ENCODE measurements at places on chromosomes 12 and 14.
A peak's percentile ranks its signal among the peaks of the same experiment; 100 is the strongest.

GRCh38 chr12:120584343-120585149 is 3.3 kb upstream of the POP5 start:
- peak; percentile 59 for DNase-seq

DNA sequence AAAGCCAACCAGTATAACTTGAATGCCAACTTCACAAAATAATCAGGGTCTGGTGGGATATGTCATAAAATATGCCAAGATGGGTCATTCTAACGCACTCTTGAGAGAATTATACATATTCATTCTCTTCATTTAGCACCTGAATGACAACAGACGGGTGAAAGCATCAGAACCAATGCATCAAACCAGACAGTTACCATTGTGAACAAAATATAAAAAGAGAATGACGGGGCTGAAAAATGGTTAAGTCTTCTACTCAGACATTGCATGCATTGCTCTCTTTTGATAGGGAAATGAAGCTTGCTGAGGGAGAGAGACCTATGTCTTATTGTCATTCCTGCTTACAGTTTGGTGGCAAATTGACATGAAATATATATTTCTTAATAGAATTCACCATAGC is 702.1 kb downstream of the NOVA1 start:
- no peak for DNase-seq

- no peak for DNase-seq
Observed at GRCh38 chr12:113838896-113839295, 127.2 kb downstream of the RBM19 start.

GRCh38 chr12:123232472-123232806 is 502 bp downstream of the MPHOSPH9 start:
- DNase-seq = no peak

- DNase-seq = no peak
Observed at GRCh38 chr12:68332728-68333630, 817 bp upstream of the MDM1 start.

DNA sequence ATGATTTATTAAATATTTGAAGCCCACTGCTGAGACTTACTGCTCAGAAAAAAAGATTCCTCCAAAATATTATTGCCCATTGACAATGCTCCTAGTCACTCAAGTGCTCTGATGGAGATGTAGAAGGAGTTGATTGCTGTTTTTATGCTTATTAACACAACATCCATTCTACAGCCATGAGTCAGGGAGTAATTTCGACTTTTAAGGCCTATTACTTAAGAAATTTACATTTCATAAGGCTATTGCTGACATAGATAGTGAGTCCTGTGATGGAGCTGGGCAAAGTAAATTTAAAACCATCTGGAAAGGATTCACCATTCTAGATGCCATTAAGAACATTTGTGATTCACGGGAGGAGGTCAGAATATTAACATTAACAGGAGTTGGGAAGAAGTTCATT is 5.2 kb downstream of the KCNJ8 start:
- no peak for DNase-seq

- no peak for DNase-seq
Observed at GRCh38 chr14:77124345-77125280, 17.0 kb downstream of the ZDHHC22 start.

DNA sequence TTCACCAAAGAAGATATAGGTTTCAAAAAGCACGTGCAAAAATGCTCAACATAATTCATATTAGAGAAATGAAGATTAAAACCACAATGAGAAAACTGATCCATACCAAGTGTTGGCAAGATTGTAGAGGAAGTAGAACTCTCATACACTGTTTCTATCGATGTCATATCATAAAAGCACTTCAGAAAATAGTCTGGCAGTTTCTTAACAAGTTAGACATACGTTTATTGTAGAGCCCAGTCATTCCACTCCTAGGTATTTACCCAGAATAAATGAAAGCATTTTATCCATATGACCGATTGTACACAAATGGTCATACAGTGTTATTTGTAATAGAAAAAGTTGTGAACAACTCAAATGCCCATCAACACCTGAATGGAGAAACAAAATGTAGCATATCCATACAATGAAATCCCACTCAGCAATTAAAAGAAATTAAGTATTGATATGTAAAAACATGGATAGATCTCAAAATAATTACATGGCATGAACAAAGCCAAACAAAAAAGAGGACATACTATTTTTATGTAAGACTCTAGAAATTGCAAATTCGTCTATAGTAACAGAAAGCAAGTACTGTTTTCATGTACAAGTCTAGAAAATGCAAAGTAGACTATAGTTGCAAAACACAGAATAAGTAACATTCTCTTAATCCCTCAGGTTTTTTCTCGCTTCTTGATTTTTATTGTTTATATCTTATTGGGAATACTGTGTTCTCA is 41.0 kb downstream of the USP15 start:
- DNase-seq = no peak

- no peak for DNase-seq
Observed at GRCh38 chr14:89616425-89616824, 199.4 kb upstream of the FOXN3 start.

DNA sequence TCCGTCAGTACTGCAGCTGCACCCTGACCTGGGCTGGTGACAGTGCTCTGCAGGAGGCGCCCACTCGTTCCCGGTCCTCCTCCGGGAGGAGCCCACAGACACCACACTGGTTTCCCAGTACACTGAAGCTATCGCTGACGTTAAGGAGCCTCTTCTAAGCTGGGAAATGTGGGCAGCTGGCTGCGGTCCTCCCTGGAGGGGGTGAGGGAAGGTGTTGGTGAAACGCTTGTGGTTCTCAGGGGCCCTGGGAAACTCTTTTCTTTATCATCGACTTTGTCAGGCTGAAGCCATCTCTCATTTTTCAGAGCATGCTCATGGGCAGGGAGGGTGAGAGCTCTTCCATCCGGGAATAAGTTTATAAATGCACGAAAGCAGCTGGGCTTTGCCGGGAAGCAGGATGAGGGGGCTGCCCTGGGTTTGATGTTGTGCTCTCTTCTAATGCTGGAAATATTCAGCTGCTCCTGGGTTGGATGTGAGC is 176.0 kb downstream of the CHST11 start:
- no peak for DNase-seq

- DNase-seq = no peak
Observed at GRCh38 chr12:96077081-96077480, 41.7 kb upstream of the LTA4H start.

GRCh38 chr12:46271863-46272262 is 3.0 kb upstream of the SLC38A1 start:
- no peak for DNase-seq

GRCh38 chr12:93762912-93763553 is 85.9 kb downstream of the CRADD start:
- DNase-seq = no peak

DNA sequence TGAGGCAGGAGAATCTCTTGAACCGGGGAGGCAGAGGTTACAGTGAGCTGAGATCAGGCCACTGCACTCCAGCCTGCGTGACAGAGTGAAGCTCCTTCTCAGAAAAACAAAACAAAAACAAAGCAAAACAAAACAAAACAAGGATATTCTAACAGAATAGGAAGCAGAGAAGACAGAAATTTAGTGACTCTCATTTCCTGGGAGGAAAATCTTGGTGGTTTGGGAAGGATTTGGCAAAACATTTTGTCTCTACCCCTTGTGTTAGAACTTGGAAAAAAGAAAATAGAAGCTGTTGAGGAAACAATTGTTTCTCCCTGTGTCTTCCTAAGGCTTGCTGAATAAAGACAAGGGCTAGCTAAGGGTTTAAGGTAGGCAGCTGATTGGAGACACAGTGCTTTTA is 79.7 kb upstream of the PTPRR start:
- no peak for DNase-seq

- no peak for DNase-seq
Observed at GRCh38 chr14:22227084-22227483, 361.9 kb downstream of the DAD1 start.

- no peak for DNase-seq
Observed at GRCh38 chr12:80810874-80811273, 94.2 kb downstream of the MYF5 start.

GRCh38 chr12:124928095-124928911 is 13.9 kb upstream of the UBC start:
- DNase-seq = no peak

GRCh38 chr14:33714527-33715226 is 236.2 kb downstream of the EGLN3 start:
- DNase-seq = no peak

- DNase-seq = no peak
Observed at GRCh38 chr12:113173081-113173698, 12.1 kb downstream of the DDX54 start.

GRCh38 chr12:77256956-77257355 is 191.6 kb upstream of the E2F7 start:
- DNase-seq = no peak

DNA sequence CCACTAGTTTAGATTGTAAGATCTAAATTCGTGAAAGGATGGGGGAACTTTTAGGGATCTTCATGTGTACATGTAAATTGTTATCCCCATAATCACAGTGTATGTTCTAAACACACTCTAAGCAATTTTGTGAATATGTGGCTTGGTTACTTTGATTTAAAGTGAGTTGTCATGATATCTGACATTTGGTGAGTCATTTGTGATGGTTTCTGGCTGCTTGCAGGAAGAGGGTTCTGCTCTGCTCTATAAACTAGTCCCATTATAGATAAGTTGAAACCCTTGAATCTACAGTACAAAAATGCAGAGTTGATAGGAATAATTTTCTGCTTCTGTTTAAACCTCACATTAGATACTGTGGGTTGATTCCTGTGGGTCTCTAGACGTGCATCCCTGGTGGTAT is 14.8 kb downstream of the GUCY2C start:
- DNase-seq = no peak

DNA sequence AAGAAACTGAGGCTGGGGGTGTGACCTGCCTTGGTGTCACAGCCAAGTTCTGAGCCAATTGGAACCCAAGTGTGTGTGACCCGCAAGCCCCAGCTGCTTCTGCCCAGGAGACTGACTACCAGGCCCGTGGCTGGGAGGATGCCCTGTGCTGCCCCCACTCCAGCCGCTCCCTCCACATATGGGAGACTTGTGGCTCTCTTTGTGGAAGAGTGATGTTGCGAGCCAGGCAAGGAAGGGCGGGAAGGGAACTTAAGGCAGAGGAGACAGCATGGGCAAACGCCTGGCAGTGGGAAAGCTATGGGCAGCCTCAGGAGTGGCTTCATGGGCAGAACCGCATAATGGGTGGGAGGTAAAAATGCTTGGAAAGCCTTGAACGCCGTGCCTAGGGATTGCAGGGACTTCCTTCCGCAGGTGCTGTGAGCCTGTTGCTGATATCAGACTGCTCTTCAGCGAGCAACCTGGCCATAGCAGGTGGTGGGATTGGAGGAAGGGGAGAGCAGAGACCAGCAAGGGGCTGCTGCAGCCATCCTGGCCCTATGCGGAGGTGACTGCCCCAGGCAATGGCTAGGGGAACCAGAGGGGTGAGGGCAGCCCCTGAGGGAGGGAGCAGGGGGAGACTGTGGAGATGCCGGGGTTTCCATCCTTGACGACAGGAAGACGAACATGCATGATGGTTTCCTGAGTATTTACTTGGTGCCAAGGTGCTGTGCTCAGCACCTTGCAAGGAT is 115.7 kb downstream of the LGMN start:
- no peak for DNase-seq

DNA sequence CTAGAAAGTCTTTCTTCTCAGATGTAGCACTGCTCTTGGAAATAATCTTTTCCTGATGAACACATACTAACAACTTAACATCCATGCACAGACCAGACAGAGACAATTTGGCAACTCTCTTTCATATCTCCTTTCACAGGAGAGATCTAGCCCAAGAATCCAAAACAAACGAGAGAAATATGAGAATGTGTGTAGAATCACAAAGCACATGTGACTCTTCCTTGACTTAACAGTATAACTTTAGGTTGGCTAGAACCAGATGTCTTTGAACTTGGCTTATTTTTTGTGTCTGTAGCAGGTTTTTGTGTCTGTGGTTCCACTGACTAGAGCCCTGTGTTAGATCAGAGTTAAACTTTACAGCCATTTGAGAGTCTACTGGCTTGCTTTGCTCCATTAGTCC is 114.2 kb downstream of the STXBP6 start:
- no peak for DNase-seq

DNA sequence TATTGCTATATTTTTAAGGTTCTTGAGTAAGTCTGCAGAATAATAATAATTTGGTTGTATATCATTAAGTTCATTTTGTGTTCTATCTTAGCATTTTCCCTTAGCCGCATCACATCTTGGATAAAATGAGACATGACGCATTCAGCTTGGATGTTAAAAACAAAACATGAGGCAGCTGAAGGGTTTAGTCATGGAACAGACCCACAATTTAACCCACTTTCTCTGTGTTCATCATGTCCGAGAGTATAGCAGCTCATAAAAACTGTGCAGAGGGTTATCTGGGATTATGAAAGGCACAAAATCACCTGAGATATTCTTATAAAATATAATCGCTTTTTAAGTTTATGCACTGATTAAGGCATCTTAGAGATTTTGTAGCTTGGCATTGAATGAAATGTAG is 219.3 kb downstream of the TRHDE start:
- DNase-seq = no peak

GRCh38 chr14:75522224-75522982 is at the start of gene BATF:
BATF (plus strand) TSS chr14:75522469; CDS start chr14:75522683, 214 bp downstream.
- no peak for DNase-seq

DNA sequence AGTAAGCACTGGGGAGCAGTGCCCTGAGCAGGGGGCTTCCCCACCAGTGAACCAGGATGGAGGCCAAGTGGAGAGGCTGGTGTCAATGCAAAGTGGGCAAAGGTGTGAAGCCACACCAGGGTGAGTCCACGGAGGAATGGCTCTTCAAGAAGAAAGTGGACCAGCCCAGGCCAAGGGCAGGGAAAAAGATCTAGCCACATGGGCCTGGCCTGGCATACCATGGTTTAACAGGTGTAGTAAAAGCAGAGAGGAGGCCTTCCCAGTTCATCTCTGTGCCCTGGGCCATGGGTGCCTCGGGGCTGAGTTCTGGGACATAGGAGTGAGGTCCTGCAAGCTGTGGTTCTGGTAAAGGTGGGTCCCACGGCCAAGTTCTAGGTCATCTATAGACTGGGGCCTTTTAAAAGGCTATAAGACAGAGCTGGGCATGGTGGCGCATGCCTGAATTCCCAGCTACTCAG is 153.4 kb downstream of the DPF3 start:
- no peak for DNase-seq

DNA sequence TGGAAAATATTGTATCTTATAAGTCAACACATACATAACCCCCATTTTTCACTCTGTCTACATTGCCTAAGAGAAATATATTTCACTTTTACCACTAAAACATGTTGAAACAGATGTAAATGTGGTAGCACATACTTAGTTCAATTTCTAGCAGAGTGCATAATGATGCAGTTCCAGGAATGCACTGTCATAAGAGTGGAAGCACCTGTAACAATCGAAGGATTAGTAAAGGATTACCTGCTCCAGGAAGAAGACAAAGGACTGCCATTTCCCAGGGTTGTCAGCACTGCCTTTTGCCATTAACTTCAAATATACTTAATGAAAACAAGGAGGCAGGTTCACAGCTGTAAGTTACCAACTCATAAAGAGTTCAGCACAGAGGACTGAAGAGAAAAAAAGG is 24.6 kb downstream of the DAD1 start:
- DNase-seq = no peak

- DNase-seq = no peak
Observed at GRCh38 chr12:50188241-50188781, 21.1 kb upstream of the CERS5 start.

- no peak for DNase-seq
Observed at GRCh38 chr14:53814392-53814791, 142.2 kb downstream of the BMP4 start.

GRCh38 chr12:47818467-47819137 is 1.1 kb downstream of the HDAC7 start:
- DNase-seq = no peak
